HEK293T (cell line): ENCODE measurements at places on chromosomes 1 and 21.

- no peak for DNase-seq
These were observed 35.6 kb upstream of the GRHL3 start for GRCh38 chr1:24283326-24284155.

DNA sequence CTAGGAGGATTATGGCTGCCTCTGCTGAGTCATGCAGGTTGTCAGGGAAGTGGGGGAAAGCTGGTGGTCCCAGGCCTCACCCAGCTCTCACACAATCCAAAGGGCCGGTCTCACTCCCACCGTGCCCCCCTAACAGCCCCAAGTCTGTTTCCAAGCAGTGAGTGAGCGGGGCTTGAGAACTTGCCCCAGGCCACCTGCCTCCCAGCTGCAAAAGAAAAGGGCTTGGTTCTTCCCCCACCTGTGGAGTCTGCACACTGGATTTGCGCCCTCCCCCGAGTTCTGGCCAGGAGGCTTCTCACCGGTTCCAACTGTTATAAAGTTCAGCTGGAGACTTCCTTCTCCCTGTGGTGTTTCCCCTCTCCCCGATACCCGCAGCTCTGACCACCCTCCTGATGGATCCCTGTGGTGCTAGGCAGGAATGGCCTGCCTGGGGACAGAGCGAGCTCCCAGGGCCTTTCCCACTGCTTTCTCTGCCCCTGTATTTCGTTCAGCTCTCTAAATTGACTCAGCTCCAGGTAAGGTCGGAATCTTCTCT, 222.3 kb downstream of the BARHL2 start:
- no peak for DNase-seq

DNA sequence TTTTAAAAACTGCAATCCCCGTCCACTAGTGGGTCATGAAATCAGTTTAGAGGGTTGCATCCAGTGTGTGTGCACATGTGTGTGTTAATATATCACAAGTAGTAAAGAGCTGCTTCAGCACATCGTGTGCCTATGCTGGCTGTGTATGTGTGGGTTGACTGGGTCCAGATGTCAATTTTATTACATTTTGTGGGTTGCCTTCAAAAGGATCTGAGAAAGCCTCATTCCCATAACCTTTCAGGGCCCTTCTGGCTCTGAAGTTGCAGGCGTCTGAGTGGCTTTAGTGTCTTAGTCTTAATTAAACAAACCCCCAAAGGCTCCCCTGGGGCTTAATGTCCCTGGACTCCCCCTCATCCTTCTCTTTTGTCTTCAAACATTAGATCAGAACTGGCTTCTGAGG, 19.8 kb downstream of the PLA2G2D start:
- DNase-seq: no peak

DNA sequence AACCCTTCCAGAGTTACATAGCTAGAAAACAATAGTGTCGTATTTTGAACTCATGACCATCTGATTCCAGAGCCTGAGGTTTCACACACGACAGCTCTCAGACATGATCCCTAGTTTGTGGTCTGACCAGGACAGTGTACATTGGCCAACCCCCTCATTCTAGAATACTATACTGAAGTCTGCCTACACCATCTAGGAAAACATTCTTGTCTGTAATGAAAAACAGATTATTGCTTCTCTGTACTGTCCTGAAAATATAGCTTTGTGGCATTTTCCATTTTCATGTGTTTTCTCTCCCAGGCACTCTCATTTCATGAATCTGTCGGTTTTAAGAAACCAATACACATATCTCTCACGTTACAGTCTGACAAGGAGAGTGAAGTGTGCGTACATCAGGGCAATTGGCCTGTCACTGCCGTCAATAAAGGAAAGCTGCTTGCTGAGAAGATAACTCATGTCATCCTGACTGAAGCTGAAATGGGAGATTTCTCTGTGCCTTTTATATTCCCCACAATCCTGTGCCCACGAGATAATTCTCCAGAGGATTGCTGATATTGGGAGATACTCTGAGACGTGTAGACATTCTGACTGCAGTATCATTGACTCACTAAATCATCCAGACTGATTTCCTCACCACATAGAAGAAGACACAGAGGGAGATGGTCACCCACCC, 585.6 kb downstream of the PLPP3 start:
- no peak for DNase-seq

- DNase-seq: no peak
These were observed 36.3 kb upstream of the SLC6A9 start for GRCh38 chr1:44067266-44068250.

DNA sequence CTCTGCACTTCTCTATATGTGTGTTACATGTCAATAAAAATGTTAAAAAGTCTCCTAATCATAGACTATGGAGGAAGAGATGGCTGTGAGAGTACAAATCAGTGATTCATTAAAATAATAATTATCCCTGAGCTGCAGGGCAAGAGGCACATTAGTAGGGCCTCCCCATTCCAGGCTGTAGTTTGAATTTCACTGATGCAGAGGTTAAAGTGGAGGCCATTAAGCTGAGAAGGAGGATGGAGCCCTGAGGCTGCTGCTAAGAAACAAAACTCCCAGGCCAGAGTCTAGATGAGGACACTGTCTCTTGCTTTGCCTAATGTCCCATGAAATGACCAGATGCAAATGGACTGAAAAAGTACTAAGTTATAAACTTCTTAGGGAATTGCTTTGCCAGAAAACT, 89.1 kb upstream of the WDR26 start:
- DNase-seq: no peak

GRCh38 chr1:147247656-147248238, 5.3 kb downstream of the CHD1L start:
- DNase-seq: no peak
